ENCODE measurements at places on chromosomes 12 and 14. TPM values are rescaled to one million over a fixed set of nuclear protein-coding genes. Genes with fewer than 3 reads are reported as not detected.

- no peak for DNase-seq
Observed at GRCh38 chr12:32854097-32854496, 42.5 kb downstream of the PKP2 start.

GRCh38 chr14:85276979-85277228 lies 253.0 kb upstream of the FLRT2 start:
- no peak for DNase-seq

Gene RFX4
- total RNA-seq = not detected

DNA sequence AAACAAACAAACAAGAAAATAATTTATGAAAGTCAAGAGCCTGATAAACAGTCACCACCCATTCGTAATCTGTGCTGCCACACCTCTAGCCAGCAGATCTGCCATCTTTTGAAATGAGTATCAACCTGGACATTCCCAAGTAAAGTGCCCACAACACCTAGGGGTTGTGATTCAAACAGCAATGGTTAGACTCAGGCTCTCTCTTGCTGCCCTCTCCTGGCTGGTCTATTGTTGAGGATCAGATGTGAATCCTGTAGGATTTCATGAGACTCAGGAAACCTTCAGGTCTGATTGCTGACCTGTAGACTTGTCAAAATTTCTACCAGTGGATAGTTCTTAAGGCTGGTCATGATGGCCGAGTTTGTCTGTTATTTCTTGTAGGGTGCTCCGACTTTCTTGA lies 26.8 kb downstream of the DGLUCY start:
- no peak for DNase-seq

DNA sequence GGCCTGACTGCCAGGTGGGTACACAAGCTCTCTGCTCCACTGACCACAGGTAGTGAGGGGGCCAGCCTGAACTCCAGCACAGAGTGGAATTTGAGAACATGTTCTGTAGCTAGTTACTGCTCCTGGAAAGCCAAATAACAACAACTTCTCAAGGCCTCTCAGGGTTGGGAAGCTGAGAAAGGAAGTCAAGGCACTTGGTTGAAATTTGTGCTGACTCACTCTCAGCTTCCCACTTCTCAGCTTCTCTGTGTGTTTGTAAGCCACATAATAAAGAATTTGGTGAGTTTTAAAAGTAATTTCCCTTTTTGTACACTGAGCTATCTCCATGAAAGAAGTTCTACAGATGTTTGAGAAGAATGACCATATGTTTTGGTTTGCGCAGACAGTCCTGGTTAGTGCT lies 234.9 kb downstream of the KTN1 start:
- DNase-seq = no peak

Gene MYRFL
- not detected for total RNA-seq

Gene BCAT1
- total RNA-seq = 15.2 TPM

GRCh38 chr12:57838594-57839302 lies 7.8 kb downstream of the CTDSP2 start:
- DNase-seq = no peak

- DNase-seq = no peak
Observed at GRCh38 chr14:37587131-37587803, 7.8 kb downstream of the FOXA1 start.

Gene KRT75
- not detected for total RNA-seq
